ENCODE measurements at places on chromosomes 1 and 21.

DNA sequence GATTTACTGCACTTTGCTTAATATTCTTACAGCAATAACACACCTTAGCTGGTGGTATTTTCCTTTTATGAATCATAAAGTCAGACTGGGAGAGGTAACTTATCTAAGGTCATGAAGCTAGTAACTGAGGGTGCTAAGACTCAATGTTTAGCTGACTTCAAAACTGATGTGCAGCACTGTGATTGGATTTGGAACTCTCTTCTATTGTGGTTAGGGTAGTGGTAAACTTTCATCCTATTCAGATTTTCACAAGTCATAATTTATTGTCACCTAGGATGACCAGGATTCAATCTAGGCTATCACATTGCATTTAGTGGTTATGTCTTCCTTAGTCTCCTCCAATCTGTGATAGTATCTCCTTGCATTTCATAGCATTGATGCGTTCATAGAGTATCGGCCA is 18.9 kb downstream of the EPB41 start:
- DNase-seq: no peak

- no peak for DNase-seq
These were observed 14.0 kb downstream of the SLC1A7 start for GRCh38 chr1:53128401-53128800.

DNA sequence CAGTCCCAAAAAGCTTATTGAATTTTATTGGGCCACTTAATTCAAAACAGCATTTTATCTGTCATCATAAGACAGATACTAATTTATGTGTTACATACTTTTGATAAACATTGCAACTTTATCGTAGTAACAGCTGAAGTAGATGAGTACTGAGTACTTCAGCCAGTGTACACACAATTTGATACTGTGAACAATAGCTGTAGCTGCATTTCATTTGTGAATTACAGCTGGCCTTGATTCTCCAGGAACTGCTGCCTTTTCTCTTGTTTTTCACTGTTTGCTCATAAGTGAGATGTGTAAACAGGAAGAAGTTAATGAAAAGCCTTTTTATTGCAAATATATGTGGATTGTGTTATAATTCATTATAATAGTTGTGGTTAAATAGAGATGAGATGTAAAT is 10.2 kb downstream of the UAP1 start:
- no peak for DNase-seq

GRCh38 chr1:67408148-67408547 is 22.1 kb downstream of the SERBP1 start:
- DNase-seq: no peak

- DNase-seq: no peak
These were observed 47.6 kb upstream of the LRP8 start for GRCh38 chr1:53375440-53375839.

All from activated CD4-positive, alpha-beta T cell treated with anti-CD3 and anti-CD28 coated beads, Interleukin-2, amount 50 U/mL, for 48 hours (primary cell).